Cerebellar nuclear complex (tissue), 1 donor: ENCODE measurements at places on chromosomes 12 and 14.

DNA sequence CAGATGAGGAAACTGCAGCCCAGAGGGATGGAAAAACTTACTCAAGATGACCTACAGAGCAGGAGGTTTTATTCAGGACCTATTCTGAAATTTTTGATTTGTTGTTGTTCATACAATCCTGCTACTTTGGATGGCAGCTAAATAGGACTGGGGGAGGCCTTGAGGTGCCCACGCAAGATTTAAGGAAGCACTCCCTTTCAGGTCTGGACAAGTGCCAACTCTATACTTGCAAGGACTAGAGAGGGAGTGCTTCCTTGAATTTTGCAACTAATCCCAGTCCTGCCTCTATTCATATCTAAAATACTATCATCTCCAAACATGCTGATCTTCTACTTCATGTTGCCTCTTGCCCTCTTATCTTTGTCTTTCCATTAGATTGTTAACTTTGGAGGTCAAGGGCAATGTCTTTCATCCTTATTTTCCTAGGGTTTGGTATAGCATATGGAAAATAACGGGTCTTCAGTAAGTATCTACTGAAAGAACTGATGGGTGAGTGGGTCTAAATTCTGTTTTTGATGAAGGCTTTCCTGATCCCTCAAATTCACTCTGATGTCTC lies 28.6 kb upstream of the PPM1H start:
- no peak for DNase-seq

GRCh38 chr12:94676031-94676641 lies 25.8 kb upstream of the TMCC3 start:
- DNase-seq, result no peak

- no peak for DNase-seq
These were observed 42.9 kb downstream of the FLRT2 start for GRCh38 chr14:85572845-85573244.

DNA sequence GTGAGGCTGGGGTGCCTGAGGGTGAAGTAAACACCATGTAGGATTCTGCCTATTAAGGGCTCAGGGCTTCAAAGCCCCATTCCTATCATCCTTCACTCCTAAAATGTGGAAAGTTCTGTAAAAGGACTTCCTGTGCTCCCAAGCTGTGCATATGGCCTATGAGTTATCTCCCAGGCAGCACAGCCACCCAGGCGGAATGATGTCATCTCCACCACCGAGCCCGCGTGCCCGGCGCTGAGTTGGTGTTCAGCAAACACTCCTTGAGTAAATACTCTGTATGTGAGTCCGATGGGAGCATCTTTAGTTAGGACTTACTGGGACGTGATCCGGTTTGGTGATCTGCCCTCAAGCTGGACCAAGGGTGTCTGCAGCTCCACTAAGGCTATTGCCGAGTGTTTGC lies 437.3 kb downstream of the MED13L start:
- DNase-seq, result no peak

DNA sequence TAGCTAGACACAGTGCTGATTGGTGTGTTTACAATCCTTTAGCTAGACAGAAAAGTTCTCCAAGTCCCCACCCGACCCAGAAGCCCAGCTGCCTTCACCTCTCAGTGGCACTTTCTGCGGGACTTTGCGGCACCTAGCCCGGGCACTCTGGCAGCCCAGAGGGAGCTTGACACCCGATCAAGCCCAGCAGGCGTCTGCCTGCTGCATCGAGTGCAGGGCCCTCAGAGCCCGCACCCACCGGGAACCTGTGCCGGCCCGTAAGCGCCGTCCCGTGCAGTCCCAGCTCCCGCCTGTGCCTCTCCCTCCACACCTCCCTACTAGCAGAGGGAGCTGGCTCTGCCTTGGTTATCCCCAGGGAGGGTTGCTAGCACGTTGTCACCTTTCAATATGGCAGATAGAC lies 631.0 kb upstream of the STXBP6 start:
- no peak for DNase-seq

DNA sequence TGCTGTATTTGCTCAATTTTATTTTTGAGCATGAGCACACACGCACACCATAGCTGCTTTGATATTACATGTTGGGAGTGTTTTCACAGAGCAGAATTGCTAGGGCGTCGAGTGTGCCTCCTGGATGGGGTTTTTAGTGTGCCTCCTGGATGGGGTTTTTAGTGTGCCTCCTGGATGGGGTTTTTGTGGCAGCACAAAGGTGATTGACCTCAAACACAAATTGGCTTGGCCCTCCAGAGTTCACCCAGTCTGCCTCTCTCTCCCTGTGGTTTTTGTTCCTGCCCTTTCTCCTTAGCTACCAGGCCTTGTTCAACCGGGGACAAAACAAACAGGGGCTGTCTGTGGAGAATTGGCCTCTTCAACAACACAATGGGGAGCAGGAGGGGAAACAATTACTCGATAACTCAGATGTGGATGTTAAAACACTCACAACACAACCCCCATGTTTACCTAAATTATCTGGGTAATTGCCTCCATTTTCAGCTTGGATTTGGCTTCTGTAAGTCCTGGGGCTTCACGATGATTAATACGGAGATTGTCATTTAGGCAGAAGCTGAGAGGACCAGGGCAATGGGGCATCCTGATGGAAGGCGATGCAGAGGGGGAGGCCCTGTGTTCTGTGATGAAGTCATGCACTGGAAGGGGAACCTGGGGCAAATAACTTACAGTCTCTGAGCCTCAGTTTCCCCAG lies 26.9 kb downstream of the TBX3 start:
- DNase-seq, result no peak

- DNase-seq, result no peak
These were observed 3.3 kb downstream of the ACVR1B start for GRCh38 chr12:51954561-51955361.

DNA sequence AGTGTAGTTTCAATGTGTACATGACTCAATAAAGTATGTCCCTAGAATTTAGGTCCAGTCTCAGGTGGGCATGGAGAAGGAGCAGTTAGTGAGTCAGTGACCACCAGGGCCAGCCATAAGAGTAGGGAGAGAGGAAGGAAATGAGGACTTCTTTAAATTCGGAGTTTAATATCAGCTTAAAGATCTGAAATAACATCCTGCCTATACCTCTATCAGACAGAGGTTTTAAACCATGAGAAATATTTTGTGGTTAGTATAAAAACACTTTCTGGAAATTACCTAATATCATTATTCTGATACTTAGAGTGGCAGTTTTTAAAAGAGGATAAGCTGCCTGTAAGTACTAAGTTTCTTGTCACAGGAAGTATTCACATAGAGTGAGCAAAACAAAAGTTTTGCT lies 61.7 kb upstream of the ST8SIA1 start:
- DNase-seq, result no peak

GRCh38 chr14:68714991-68715924 lies 77.6 kb downstream of the ZFP36L1 start:
- no peak for DNase-seq

GRCh38 chr14:93331728-93332396 lies 974 bp downstream of the BTBD7 start:
- no peak for DNase-seq
